Kidney capillary endothelial cell (primary cell): ENCODE measurements at places on chromosomes 12 and 14.

DNA sequence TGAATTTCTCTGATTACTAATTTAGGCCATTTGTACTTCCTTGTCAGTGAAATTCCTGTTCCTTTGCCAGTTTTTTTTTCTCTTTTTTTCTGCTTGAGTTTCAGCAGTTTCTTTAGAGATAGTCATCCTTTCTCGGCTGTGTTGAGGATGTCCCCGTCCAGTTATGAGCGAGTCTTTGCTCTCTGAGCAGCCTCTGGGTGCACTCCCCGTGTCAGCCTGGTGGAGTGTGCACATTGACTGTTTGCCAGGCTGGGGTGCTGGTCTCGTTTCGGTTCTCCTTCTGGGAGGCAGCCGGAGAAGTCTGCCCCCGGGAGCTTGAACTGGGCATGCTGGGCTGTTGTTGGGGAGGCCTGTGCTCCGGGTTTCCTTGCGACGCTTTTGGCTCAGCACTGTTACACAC is 3.0 kb downstream of the PACS2 start:
- DNase-seq: no peak

- DNase-seq: no peak
Observed at GRCh38 chr14:68796418-68797101, 3.7 kb upstream of the ZFP36L1 start.

- DNase-seq: no peak
Observed at GRCh38 chr12:32163596-32163995, 56.9 kb downstream of the BICD1 start.

DNA sequence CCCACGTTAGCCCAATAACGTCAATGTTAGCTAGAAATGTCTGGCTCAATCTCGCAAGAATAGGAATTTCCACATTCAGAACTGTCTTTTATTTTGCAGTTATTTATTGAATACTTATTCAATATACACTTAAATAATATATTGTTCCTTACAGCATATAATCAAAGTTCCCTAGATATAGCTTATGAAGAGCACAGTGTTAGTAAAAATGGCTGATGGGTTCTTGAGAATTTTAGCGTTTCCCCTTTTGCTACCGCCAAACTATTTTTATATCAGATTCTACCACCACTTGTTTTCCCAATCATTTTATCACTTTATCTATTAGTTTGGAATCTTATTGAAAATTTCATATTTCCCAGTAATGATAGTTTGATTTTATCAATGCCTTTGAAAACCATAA is 12.7 kb downstream of the EPS8 start:
- DNase-seq: no peak

- no peak for DNase-seq
Observed at GRCh38 chr12:47268501-47269454, 189.0 kb upstream of the AMIGO2 start.

DNA sequence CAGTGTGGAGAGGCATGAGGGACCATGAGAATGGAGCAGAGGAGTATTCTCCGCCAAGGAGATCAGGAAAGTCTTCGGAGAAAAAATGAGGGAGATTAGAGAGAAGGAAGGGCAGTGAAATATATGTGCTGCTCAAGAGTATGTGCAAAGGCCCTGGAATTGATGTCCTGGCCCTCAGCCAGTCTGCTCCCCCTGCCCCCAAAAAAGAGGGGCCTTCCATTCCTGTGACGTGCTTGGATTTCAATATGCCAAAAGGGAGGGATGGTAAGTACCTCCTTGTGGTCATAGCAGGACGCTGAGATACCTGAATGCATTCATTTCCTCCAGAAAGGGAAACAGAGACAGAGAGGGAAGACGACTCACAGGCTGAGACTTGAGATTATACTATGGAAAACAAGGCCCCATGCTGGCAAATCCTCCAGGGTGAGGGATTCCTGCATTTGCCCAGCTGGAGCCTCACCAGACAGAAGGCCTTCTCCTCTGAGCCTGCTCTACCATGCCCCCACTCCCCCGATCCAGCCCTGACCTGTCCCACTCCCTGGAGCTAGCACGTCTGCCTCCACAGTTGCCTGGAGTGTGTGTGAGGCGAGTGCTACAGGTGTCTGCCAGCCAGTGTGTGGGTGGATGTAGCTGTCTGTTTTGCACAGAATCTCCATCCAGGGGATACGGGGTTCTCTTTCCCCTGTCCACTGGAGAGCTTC is 3.9 kb upstream of the RARG start:
- DNase-seq: no peak

DNA sequence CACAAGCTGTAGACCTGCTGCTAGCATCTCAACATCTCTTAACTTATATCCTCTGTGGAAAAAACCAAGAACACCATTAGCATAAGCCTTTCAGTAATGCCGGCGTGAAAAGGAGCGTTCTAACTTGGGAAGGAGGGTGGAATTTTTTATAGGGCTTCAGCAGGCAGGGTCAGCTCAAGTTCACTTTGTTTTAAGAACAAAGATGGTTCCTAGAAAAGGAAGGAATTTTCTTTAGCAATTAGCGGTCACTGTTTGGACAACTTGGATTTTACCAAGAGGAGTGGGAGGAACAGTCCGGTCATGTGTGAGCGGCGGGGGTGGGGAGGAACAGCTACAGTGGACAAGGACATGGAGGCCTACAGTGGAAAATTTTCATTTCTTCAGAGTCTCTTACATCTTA is 35.9 kb downstream of the BBS10 start:
- DNase-seq: no peak

DNA sequence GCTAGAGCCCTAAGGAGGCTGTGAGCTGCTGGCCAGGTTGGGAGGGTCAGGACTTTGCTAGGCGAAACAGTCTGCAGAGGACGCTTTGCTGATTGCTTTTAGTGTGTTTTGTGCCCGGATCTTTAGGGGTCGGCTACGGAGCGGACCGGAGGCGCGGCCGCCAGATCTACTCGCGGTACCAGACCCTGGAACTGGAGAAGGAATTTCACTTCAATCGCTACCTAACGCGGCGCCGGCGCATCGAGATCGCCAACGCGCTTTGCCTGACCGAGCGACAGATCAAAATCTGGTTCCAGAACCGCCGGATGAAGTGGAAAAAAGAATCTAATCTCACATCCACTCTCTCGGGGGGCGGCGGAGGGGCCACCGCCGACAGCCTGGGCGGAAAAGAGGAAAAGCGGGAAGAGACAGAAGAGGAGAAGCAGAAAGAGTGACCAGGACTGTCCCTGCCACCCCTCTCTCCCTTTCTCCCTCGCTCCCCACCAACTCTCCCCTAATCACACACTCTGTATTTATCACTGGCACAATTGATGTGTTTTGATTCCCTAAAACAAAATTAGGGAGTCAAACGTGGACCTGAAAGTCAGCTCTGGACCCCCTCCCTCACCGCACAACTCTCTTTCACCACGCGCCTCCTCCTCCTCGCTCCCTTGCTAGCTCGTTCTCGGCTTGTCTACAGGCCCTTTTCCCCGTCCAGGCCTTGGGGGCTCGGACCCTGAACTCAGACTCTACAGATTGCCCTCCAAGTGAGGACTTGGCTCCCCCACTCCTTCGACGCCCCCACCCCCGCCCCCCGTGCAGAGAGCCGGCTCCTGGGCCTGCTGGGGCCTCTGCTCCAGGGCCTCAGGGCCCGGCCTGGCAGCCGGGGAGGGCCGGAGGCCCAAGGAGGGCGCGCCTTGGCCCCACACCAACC is 1.5 kb downstream of the HOXC6 start:
- no peak for DNase-seq

- DNase-seq: no peak
Observed at GRCh38 chr14:38205949-38206665, 1.6 kb upstream of the SSTR1 start.

DNA sequence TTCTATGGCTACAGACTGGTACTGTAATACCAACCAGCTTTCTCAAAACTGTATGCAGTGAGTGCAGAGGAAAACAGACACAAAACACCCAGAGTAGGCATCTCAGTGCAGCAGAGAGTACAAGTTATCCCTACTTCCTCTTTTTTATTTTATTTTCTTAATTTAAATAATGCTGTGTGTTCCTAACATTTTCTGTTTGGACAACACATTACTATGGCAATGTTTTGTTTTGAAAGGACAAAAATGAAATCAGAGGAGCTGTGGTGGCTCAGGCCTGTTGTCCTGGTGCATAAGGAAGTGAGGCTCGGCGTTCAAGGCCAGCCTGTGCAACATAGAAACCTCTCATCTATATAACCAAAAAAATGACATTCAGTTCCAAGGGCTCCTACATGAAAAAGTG is 33.7 kb upstream of the SELPLG start:
- DNase-seq: no peak

- peak; percentile 27 for DNase-seq
Observed at GRCh38 chr14:53409969-53410368, 256.8 kb upstream of the DDHD1 start.

DNA sequence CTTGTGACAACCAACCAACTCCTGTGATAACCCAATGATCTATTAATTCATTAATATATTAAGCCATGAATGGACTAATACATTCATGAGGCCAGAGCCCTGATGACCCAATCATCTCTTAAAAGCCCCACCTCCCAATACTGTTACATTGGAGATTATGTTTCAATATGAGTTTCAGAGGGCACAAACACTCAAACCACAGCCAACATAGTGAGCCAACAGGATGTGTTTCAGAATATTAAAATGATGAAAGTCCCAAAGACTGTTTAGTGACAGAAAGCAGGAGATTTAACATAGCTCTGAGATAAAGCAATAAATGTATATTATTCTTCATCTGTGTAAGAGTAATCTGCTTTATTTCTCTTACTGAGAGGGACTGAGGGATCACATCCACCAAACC is 71.7 kb downstream of the PTPRO start:
- DNase-seq: no peak

- no peak for DNase-seq
Observed at GRCh38 chr14:97029800-97030199, 232.6 kb downstream of the VRK1 start.

DNA sequence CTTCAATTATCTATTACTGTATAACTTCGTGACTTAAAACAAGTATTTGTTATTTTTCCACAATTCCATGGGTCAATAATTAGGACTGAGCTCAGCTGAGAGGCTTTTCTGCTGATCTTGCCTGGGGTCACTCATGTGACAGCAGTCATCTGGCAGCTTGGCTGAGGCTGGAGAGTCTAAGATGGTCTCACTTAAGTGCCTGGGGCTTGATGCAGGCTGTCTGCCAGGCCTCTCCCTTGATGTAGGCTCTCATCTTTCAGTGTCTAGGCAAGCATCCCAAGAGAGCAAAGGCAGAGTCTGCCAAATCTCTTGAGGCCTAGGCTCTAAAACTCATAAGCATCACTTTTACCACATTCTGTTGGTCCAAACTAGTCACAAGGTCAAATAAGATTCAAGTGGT is 93.2 kb downstream of the NKX2-1 start:
- DNase-seq: no peak

- no peak for DNase-seq
Observed at GRCh38 chr12:57242329-57242690, 8.7 kb downstream of the STAC3 start.

GRCh38 chr12:67352682-67353081 is 83.5 kb downstream of the CAND1 start:
- peak; percentile 7 for DNase-seq

DNA sequence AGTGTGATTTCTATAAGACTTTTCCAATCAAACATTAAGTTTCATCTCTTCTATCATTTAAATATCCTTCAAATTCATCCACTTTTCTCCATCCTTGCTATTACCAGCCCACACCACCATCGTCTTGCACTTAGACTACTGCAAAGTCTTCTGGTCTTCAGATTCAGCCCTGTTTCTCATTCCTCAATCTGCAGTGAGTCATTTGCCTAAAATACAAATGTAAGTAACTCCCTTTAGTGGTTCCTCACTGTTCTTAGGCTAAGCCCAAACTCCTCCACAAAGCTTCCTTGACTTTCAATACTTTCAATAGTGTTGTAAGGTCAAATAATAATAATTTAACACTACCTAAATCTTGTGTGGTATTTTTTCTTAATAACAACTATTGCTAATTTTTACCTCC is 83.3 kb downstream of the PLEKHG7 start:
- no peak for DNase-seq

DNA sequence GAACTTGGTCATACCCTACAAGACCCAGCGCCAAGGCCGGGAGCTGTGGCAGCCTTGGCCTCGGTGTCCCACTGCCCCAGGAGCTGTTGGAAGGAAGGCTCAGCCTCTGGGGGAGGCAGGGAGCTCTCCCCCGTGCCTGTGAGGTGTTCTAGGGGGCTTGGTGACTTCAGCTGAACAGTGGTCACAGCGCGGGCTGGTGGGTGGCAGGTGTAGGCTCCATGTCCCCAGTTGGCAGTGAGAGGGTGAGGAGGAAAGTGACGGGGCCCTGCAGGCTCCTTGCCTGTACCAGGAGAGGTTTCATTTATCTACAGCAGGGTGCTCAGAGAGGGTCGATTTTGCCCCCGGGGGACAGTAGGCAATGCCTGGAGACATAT is 47.5 kb downstream of the DLK1 start:
- DNase-seq: no peak

DNA sequence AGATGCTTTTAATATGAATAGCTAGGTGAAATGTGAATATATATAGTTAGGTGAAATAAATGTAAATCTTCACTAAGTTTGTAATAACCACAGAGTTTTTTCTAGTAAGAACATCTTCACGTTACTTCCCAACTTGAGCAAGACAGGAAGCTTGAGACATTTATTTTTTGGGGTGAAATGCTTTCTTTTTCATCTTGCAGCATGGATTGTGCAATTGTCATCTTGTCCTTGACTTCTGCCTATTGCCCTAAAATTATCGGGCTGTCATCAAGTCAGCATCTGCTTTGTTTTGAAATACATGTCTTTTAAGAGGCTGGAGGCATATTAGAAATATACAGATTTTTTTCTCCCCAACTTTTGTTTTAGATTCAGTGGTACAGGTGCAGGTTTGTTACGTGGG is 433.9 kb downstream of the PCNX1 start:
- no peak for DNase-seq

DNA sequence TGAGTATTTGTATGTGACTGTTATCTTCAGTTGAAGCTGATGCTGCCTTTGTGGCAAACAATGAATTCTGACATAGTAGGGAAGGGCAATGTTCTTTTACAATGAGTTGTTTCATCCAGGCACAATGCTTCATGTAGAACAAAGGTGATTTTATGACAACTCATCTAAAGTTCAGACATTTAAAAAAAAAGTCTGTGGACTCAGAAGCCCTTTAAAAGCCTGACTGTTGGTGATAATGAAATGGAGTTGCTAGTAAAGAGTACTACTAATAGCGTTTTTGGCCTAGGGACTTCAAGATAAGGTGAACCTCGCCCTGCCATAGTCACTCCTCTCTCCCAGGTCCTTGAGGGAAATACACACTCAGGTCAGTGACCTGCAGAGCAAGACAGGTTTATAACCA is 105.1 kb downstream of the AKAP6 start:
- no peak for DNase-seq

DNA sequence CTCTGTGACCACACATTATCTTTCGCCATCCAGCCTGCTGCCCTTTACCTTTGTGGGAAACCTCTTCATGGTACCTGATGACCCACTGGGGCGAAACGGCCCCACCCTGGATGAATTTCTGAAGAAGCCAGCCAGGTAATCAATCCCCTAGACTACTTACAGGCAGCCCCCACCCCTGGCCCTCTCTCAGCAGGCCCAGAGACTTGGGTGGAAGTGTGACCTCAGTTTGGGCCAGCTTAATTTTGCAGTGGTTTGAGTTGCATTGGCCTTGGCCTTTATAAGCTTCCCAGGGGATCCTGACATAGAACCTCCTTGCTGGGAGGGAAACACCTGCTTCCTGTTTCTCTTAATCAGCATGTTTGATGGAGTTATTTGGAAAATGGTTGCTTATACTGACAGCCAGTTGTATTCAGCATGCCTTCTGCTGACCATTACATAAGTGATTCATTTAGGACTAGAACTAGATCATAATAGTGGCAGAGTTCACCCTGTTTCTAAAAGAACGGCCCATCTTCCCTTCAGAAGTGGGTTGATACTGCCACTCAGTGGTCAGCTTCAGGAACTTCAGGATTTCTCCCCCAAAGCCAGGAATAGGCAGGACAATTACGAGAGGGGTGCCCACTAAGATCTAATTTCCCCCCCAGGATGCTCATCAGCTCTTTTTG is 6.1 kb downstream of the SDR39U1 start:
- peak; percentile 97 for DNase-seq
